CD8-positive, alpha-beta memory T cell (primary cell): ENCODE measurements at places on chromosomes 2 and 18. TPM values are rescaled to one million over a fixed set of nuclear protein-coding genes. Genes with fewer than 3 reads are reported as not detected.

DNA sequence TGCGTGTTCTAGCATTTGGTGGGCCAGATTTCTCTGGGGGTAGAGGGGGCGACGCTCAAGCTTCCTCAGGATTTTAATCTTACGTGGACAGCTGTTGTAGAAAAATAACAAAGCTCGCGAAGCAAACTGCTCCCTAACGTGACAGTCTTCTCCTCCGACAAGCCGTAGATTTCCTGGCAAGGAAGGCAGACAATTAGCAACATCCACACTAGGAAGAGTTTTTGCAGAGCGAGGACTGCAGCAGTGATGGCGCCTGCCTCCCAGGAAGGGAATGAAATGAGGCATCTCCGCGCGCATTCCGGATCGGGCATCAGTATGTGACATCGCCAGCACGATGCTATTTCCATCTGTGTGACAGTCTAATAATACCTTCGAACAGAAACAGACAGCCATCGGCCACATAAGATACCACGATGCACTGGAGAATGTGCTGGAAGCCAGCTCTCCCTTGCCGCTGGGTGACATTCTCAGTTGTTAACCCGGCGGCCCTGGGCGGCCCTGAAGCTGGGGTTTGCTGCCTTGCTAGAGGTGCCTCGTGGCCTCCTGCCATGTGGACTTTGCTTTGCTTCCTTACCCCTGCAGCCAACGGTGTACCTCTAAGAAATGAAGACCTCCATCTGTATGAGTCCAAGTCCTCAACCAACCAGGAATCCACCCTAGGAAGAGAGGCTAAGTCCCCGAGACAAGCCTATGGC is 101.8 kb upstream of the AGAP1 start:
- H3K27me3 ChIP-seq: no peaks in the 10 kb centered on the region
- no peaks in the 10 kb centered on the region for H3K36me3 ChIP-seq

GRCh38 chr2:157194844-157195243 is 62.7 kb upstream of the GALNT5 start:
- H3K27ac ChIP-seq: no peak overlapping the region
- DNase-seq: no peak
- H3K4me1 ChIP-seq: no peaks in the 10 kb centered on the region
- H3K36me3 ChIP-seq: no peaks in the 10 kb centered on the region
- H3K27me3 ChIP-seq: no peaks in the 10 kb centered on the region

GRCh38 chr2:68662466-68662865 is 19.1 kb downstream of the PROKR1 start:
- no peaks in the 10 kb centered on the region for H3K4me1 ChIP-seq
- H3K27ac ChIP-seq: no peak overlapping the region
- no peak overlapping the region for H3K4me3 ChIP-seq

DNA sequence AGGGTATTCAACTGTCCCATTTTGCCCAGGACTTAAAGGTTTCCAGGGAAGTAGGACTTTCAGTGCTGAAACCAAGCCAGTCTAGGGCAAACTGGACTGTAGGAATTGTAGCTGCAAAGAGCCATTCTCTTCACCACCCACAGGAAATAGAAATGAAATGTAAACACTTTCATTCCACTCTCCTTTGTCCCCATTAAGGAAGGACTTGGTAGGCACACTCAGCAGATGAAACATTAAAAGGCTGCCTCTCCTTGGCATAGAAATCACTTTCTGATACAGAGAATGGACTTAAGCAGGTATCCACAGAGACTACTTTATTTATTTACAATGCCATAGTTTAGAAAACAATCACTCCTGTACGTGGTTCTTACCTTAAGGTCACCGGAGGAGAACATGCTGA is 102.9 kb upstream of the CCDC195 start:
- no peak for DNase-seq
- H3K4me1 ChIP-seq: no peaks in the 10 kb centered on the region
- peaks cover 51% of the 10 kb centered on the region for H3K36me3 ChIP-seq
- H3K4me3 ChIP-seq: no peak overlapping the region
- no peak overlapping the region for H3K27ac ChIP-seq

GRCh38 chr2:144671695-144672455 is 152.0 kb upstream of the ZEB2 start:
- no peak overlapping the region for H3K27ac ChIP-seq
- no peak overlapping the region for H3K4me3 ChIP-seq
- no peaks in the 10 kb centered on the region for H3K4me1 ChIP-seq
- DNase-seq: no peak
- no peaks in the 10 kb centered on the region for H3K36me3 ChIP-seq

GRCh38 chr2:9815844-9816279 is 27.4 kb upstream of the TAF1B start:
- peaks cover 7% of the 10 kb centered on the region for H3K4me1 ChIP-seq
- no peak overlapping the region for H3K27ac ChIP-seq
- H3K27me3 ChIP-seq: no peaks in the 10 kb centered on the region
- H3K36me3 ChIP-seq: no peaks in the 10 kb centered on the region
- H3K4me3 ChIP-seq: no peak overlapping the region

GRCh38 chr18:43904209-43904837 is 627.0 kb upstream of the SYT4 start:
- H3K4me1 ChIP-seq: no peaks in the 10 kb centered on the region
- DNase-seq: no peak
- H3K27me3 ChIP-seq: no peaks in the 10 kb centered on the region
- no peak overlapping the region for H3K4me3 ChIP-seq

GRCh38 chr18:66558773-66559172 is 45.1 kb downstream of the CDH19 start:
- no peak overlapping the region for H3K27ac ChIP-seq
- no peaks in the 10 kb centered on the region for H3K4me1 ChIP-seq
- no peaks in the 10 kb centered on the region for H3K27me3 ChIP-seq
- no peak overlapping the region for H3K4me3 ChIP-seq
- no peak for DNase-seq

Gene ELAC1
- total RNA-seq: 10.5 TPM

Gene FZD7
- 0.75 TPM for total RNA-seq

Gene INO80D
- 22.4 TPM for total RNA-seq

Gene GTF3C2
- 81.7 TPM for total RNA-seq

Gene MERTK
- total RNA-seq: 0.88 TPM
